Right kidney (tissue), 9 donors: ENCODE measurements at places on chromosomes 11 and 22.

DNA sequence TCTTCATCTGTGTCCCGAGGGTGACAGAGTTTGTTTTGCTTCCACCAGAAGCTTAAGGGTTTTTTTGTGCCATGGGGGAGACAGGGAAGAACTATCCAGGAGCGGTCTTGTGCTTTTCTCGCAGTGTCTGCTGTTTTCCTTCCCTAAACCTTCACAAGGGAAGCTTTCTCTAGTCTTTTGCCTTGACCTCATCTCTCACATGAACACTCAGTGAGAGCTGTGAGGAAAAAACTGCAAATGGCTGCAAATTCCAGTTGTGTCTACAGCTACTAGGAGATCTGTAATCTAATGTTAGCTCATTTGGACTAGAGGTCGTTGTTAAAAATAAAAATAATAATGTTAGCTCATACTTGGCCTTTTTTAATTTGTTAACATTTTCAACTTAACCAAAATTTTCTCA lies 264.7 kb upstream of the SESN3 start:
- no peak for DNase-seq

DNA sequence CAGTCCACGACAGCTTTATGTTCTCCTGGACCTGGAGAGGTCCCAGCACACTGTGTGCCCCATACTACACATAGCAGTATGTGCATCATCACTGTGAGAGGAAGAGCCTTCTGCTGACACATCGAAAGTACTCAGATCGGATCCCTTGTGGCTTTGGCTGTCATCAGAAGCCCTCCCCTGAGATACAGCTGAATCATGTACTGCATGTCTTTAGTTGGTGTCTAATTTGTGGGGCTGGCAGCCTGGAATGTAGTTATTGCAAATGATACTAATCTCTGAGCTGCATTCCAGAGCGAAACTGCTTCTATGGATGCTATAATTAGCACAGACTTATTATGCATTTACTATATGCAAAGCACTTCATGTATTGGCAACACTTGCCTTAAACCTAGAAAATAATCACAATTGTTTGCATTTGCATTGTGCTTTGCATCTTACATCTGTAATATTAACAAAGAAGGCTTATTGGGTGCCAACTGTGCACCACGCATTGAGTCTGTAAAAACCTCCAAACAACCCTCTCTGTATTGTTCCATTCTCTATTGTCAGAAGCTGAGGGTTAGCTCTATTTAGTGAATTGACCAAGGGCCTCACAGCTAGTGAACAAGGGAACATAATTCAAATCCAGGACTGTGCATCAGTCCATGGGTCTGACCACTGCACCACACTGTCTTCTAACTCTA lies 89.2 kb upstream of the CRTAM start:
- DNase-seq, result no peak

- no peak for DNase-seq
These were observed 1706.9 kb upstream of the RAG2 start for GRCh38 chr11:38304926-38305325.

DNA sequence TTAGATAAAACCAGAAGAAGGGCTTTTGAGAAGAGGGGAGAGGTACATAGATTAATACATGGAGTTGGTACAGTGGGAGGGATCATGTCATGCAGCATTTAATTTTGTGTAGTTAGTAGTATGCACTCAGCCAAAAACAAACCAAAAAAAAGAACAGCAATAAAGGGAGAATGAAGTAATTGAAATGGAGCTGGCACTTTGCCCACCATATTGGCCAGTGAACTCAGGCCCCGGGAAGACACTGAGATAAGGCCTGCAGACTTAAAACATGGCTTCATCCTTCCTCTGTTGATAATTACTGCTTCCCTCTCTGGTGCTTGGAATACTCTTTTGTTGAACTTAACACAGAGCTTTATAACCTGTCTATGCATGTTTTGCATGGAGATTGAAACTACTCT lies 3.1 kb downstream of the PANX1 start:
- no peak for DNase-seq

DNA sequence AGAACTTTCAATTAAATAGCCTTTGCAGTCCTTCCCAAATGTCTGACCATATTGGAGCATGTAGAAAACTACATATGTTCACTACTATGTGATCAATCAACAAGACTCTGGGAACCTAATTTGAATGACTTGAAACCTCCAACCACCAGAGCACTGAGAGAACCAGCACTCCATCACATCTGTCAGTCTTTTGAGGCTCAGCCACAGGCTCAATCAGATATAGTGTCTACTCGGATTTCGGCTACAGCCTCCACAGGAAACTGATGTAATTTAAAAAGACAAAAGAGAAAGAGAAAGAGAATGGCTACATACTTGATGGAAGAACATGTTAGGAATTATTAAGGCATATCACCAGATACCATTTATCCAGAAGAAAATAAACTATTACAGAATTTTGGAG lies 859.0 kb downstream of the FAM181B start:
- DNase-seq, result no peak

DNA sequence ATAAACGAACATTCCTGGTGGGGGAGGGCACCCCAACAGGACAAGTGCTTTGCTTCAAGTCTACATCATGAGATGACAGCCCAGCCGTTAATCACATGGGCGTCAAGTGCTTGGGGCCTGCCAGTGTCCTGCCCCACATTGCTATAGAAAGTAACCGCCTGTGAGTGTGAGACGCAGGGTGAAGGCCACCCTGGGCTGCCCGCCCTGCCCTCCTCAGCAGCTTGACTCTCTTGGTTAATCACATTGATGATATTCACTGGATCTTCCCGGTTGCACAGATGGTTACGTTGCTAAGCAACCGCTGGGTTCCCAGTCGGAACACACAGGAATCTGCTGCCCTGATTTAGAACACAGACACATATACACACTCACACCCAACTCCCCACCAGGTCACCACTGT lies 79.3 kb downstream of the CTTN start:
- DNase-seq, result no peak

DNA sequence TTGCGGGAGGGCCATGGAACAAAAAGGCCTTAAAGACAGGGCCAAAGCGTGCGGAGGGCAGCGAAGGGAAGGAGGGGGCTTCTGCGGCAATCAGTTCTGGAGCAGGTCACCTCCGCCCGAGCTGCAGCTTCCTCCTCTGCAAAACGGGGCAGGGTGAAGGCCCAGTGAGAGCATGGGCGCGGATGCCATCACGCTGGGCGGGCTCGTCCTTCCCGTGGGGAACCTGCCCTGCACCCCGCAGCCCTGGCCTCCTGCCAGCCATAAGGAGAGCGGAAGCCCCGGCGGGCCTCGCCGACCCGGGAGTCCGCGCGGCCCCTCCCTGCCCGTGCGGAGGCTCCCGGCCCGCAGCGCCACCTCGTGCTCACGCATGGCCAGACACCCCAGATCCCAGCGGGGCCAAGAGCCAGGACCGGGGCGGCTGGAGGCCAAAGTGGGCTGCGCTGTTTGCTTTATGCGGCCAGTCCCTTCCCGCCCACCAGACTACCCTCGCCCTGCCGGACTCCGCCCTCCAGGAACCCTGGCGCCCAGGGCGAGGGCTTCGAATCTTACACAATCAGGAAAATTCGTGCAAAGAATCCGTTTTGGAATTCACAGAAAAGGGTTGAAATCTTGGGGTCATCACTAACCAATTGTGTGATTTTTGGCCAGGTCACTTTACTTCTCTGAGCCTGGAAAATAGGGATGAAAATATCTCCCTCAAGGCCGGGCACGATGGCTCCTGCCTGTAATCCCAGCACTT lies 16.1 kb downstream of the TSKU start:
- DNase-seq, result peak; percentile 83

DNA sequence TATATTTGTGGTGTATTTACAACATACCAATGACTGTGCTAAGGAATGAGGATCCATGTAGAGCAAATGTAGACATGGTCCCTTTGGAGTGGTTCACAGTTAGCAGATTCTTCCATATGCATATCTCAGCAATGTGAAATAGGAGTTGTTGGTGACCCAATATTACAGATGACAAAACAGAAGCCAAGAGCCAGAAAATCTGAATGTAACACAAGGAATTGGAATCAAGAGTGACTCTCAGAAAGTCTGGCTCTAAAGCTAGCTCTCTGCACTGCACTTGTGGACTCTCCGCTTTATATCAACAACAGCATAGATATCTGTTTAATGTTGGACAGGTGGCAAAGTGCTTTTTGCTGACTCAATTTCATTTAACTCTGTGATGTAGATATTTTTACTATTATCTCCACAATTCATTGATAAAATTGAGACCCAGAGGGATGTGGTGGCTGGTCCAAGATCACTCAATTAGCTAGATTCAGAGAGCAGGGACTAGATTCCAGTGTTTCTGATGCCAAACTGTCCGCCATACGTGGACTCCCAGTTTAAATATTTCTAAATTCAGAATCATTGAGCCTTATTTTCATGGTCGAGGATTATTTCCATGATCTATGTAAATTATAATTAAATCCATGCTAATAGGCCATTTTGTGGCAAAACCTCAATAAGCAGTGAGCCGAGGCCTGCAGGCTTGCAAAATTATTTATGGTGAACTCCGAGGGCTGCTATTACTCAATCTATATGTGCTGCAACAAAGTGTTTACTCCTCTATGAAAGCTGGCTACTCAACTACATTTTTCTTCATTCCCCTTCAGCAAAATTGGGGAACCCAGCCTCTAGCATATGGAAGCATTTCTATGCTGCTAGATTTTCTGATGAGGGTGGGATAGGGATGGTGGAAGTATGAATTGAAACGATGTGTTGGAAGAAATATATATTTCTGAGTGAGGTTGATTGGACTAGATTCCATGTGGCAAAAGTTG lies 21.1 kb upstream of the TENM4 start:
- no peak for DNase-seq

- no peak for DNase-seq
These were observed 37.7 kb upstream of the LRRC55 start for GRCh38 chr11:57144075-57144474.

DNA sequence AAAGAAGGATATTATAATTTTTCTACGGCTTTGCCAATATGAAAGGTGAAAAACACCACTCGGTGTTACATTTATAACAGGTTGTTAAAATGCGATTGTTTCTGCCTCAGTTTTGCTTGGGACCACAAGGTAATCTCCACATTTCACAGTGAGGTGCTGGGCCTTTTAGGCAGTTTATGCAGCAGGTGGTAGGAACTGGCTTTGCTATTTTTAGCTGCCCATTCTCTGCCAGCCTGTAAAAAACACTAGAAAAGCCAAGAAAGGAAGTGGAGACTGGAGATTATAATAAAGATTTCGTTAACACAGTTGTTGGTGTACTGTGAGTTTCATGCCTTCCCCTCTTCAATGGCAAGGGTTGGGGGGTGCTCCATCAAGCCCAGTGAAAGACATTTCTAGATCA lies 8.0 kb upstream of the MRPL16 start:
- no peak for DNase-seq

GRCh38 chr11:109697140-109697843 lies 275.3 kb downstream of the C11orf87 start:
- no peak for DNase-seq

DNA sequence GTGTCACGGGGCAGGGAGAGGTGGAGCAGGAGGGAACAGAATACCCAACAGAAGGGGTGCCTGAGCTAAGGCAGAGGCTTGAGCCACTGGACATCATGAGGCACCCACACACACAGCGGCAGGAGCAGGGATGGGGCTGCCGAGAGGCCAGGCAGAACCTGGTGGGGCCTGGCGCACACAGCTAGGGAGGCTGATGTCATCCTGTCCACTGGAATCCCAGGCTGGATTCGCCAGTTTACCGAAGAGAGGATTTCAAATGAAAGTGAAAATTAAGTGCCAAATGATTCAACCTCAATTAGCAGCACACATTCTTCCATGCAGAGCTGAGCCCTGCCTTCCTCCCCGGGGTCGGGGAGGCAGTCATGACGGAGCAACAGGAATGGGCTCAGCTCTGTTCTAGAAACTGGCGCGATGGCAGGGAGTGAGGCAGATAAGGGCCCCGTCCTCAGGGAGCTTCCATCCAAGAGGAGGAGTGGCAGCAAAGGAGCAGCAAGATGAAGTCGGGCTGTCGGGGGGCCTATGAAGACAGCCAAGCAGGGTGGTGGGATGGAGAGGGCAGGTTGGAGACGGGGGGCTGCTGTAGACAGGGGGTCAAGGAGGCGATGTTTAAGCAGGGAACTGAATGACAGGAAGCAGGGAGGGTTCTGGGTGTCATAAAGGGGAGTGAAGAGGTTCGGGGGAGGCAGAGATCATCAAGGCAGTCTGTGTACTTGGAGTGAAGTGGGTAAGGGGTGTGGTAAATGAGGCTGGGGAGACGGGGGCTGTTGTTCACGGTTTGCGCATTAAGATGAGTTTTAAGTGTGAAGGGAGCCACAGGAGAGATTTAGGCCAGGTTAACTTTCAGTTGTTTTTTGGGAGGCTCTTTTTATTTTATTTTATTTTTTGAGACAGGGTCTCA lies 6.4 kb downstream of the RAC2 start:
- no peak for DNase-seq

GRCh38 chr11:121321614-121322243 lies 29.2 kb downstream of the SC5D start:
- peak; percentile 17 for DNase-seq

GRCh38 chr22:23485490-23485889 lies 94.6 kb downstream of the IGLL1 start:
- DNase-seq, result no peak

- peak; percentile 56 for DNase-seq
These were observed 33.7 kb upstream of the MPPED1 start for GRCh38 chr22:43377896-43378704.

GRCh38 chr22:27598792-27599191 lies 202.8 kb downstream of the MN1 start:
- DNase-seq, result no peak

- DNase-seq, result no peak
These were observed at the start of gene PKP3 for GRCh38 chr11:394034-394857. Gene PKP3, plus strand, starts transcription at chr11:394209. Its CDS starts 84 bp downstream, at chr11:394293.

- peak; percentile 34 for DNase-seq
These were observed 89.2 kb downstream of the GRAMD1B start for GRCh38 chr11:123519055-123519796.

- no peak for DNase-seq
These were observed 67.7 kb downstream of the SNX19 start for GRCh38 chr11:130848361-130849214.

- no peak for DNase-seq
These were observed 12.2 kb upstream of the MFNG start for GRCh38 chr22:37498289-37498909.

DNA sequence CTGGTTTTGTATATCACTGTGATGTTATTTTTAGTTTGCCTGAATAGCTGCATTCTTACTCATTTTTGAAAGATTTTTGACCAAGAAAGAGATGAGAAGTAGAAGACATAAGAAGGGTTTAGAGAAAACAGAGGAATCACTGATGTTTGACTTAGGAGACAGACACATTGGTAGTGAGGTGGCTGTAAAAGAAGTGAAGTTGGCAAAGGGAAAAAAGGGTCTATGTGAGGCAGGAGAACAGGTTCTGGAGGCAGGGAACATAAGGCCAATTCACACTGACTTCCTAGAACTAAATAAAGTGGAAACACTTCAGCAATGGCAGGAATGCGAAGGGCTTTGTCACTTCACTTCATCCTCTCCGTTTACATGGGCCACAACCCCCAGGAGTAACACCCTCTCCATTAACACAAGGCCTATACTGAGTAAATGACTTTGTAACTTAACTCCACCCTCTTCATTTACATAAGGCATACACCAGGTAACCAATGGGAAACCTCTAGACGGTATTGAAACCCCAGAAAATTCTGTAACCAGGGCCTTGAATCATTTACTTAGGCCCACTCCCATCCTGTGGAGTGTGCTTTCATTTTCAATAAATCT lies 36.5 kb downstream of the CTSC start:
- DNase-seq, result no peak
